ENCODE measurements at places on chromosomes 4 and X.
A peak's percentile ranks its signal among the peaks of the same experiment; 100 is the strongest.

GRCh38 chr4:101321481-101322042 is 25.8 kb downstream of the PPP3CA start:
- no peak for DNase-seq

DNA sequence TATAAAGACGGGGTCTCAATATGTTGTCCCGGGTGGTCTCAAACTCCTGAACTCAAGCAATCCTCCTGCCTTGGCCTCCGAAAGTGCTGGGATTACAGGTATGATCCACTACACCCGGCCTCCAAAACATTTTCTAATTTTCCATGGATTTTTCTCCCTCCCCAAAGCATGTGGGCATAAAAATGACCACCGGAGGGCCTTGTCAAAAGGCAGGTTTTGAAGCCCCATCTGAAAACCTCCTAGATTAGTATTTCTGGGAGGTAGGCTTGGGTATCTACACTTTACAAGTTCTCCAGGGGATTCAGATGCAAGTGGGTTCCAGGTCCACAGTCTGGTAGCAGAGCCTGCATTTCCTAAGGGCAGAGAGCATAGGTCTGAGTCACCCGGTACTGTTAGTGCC is 1.4 kb upstream of the GPR173 start:
- peak; percentile 29 for DNase-seq

GRCh38 chr4:91914176-91914804 is 389.5 kb upstream of the GRID2 start:
- no peak for DNase-seq

- peak; percentile 50 for DNase-seq
Measured at GRCh38 chr4:566508-567295, 9.4 kb downstream of the TMEM271 start.

DNA sequence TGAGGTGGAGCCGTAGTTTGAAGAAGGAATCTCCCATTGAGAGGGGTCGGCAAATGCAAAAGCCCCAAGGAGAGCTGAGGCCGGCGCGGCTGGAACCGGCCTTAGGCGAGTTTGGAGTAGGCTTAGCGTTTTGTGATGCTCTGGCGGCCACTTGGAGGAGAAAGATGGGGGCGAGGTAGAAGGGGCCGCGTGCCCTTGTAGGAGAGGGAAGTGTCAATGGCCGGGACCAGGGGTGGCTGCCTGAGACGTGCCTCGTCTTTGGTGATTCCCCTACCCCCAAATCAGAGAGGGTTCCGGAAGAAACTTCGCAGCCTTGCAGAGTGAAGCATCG is 11.7 kb downstream of the MSX1 start:
- no peak for DNase-seq

GRCh38 chrX:10052906-10053625 is 85.9 kb downstream of the CLDN34 start:
- DNase-seq, result no peak

DNA sequence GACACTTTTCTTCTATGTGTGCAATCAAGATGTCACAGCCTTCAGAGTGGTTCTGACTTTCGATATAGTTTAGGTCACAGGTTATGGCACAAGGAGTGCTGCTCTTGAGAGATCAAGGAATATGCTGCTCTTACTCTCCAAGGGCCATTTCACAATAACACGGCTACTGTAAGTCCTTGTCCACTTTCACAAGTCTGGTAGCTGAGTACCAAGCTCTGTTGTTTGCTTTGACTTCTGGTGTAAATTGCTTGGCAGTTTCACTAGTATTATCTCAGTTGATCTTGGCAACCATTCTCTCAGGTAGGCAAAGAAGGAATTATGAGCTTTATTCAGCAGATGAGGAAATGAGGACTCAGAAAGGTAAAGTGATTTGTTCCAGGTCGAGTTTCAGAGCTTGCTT is 35.4 kb upstream of the SPANXB1 start:
- no peak for DNase-seq

DNA sequence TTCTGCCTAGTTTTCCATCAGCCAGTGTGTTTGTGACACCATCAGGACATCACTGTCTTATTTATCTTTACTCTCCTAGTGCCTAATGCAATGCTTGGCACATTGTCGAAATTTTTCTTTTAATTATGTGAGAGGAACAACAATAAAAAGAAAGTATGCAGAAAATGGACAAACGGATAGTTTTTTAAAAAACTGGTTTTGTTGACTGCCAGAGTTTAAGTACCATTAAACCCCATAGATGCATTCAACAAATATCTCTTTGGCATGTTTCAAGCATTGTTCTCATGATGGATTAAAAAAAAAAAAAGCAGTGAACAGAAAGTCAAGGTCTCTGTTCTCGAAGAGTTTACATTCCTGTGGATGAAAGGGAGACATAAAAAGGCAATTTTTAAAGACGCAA is 398.4 kb downstream of the PPP3CA start:
- DNase-seq, result no peak

- DNase-seq, result peak; percentile 22
Measured at GRCh38 chrX:38717871-38718270, 83.4 kb upstream of the MID1IP1 start.

DNA sequence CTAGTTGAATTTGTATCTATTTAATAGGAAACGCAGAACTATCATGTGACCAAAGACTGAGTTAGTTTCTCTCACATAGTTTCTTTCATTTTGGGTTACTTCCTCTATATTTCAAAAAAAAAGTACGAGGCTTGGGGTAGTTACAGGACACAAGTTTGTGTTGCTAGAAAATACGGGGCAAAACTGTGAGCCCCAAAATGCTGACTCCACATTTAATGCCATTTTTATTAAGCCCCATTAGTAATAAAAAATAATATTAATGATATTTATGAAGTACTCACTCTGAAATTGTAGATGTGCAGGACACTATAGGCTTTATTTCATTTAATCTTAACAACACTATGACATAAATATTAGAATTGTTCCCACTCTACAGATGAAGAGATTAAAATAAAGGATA is 268.6 kb downstream of the DTHD1 start:
- no peak for DNase-seq

DNA sequence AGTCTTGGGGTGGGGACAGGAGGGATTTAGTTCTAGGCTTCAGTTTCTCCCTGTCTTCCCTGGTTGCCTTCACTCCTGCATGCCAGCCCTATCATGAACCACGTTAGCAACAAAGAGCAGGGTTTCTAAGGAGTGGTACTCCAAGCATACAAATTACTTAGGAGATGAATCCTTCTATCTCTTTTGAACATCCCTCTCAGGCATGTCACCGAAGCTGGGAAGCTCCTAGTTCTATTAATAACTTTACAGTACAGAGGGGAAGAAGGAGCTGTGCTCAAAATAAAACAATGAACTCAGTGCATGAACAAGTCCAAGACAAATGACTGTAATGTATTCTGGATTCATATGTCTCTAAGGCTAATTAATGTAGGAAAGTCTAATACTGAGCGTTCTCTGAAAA is 450.6 kb upstream of the RASGEF1B start:
- no peak for DNase-seq

DNA sequence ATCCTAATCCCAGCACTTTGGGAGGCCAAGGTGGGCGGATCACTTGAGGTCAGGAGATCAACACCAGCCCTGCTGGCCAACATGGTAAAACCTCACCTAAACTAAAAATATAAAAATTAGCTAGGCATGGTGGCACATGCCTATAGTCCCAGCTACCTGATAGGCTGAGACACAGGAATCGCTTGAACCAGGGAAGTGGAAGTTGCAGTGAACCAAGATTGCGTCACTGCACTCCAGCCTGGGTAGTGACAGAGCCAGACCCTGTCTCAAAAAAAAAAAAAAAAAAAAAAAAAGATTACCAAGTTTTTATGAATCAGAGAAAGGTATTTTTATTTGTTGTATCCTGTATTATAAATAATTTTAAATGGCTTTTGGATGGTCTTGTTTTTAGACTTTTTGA is 15.1 kb downstream of the TRAPPC11 start:
- no peak for DNase-seq

Data from AG08396 (cell line).